ENCODE measurements at places on chromosomes 6 and 20. TPM values are rescaled to one million over a fixed set of nuclear protein-coding genes. Genes with fewer than 3 reads are reported as not detected.

GRCh38 chr6:43376551-43376981, 7.1 kb upstream of the ZNF318 start:
- no peak for DNase-seq

GRCh38 chr6:96157018-96157565, 141.3 kb downstream of the FUT9 start:
- DNase-seq: no peak

GRCh38 chr6:117272032-117272866, 6.9 kb downstream of the VGLL2 start:
- no peak for DNase-seq

- no peak for DNase-seq
Observed at GRCh38 chr6:95325916-95326315, 251.4 kb upstream of the MANEA start.

The C20orf204 gene
- 1.2 TPM for total RNA-seq

- DNase-seq: no peak
Observed at GRCh38 chr6:150539568-150539967, 60.1 kb upstream of the PLEKHG1 start.

The HEY2 gene
- total RNA-seq: 0.62 TPM

- no peak for DNase-seq
Observed at GRCh38 chr6:122289762-122290539, 109.5 kb upstream of the HSF2 start.

- no peak for DNase-seq
Observed at GRCh38 chr6:143963158-143963919, 44.7 kb downstream of the PLAGL1 start.

- no peak for DNase-seq
Observed at GRCh38 chr20:2889209-2889608, 15.9 kb downstream of the PTPRA start.

- DNase-seq: no peak
Observed at GRCh38 chr6:44514576-44515193, 127.2 kb downstream of the CDC5L start.

DNA sequence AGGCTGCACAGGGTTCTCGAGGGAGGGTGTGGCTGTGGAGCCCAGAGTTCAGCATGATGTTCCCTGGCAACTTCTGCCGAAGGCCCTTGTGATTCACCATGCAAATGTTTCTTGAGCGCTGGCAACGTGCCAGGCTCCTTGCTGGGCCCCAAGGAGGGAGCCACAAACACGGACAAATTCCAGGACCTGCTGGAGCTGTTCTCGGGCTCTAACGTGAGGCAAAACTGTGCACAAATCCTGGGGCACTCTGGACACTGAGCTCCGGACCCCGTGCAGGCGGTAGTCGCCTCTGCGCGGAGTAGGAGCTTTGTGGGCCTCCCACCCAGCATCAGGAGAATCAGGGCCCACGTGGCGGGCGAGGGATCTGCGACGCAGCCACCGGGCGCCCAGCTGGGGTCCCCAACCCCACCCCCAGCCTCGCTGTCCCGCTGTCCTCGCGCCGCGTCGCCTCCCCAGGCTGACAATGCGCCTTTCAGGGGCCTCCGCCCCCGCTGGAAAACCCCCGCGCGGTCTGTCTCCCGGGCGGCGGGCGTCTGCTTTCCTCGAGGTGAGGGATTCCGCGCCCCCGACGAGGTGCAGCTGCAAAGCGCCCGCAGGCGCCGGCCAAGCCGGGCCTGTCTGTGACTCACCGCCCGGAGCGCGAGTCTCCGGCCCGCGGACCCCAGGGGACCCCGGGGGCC, 31.7 kb upstream of the SCUBE3 start:
- no peak for DNase-seq

- no peak for DNase-seq
Observed at GRCh38 chr6:11738661-11739375, 39.8 kb downstream of the ADTRP start.

The MRPL18 gene
- 44.5 TPM for total RNA-seq

- no peak for DNase-seq
Observed at GRCh38 chr6:43009124-43009523, 4.6 kb downstream of the MEA1 start.

DNA sequence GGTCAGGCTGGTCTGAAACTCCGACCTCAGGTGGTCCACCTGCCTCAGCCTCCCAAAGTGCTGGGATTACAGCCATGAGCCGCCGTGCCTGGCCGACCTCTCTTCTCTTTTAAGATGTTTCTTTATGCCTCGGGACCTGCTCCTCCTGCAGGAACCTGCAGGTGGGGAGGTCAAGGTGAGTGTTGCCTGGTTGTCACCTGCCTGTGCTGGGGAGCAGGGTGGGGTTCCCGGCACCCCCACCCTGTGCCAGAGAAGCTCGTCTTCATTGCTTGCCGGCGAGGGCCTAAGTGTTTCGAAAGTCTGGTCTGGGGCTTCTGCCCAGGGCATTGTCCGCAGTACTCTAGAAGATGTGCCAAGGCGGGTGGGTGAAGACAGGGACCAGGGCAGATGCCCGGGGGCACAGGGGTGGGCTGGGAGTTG, 36.0 kb downstream of the SYNJ2 start:
- no peak for DNase-seq

- DNase-seq: no peak
Observed at GRCh38 chr20:52540509-52540908, 348.9 kb upstream of the ZFP64 start.

The RPS10 gene
- total RNA-seq: 1,021 TPM

DNA sequence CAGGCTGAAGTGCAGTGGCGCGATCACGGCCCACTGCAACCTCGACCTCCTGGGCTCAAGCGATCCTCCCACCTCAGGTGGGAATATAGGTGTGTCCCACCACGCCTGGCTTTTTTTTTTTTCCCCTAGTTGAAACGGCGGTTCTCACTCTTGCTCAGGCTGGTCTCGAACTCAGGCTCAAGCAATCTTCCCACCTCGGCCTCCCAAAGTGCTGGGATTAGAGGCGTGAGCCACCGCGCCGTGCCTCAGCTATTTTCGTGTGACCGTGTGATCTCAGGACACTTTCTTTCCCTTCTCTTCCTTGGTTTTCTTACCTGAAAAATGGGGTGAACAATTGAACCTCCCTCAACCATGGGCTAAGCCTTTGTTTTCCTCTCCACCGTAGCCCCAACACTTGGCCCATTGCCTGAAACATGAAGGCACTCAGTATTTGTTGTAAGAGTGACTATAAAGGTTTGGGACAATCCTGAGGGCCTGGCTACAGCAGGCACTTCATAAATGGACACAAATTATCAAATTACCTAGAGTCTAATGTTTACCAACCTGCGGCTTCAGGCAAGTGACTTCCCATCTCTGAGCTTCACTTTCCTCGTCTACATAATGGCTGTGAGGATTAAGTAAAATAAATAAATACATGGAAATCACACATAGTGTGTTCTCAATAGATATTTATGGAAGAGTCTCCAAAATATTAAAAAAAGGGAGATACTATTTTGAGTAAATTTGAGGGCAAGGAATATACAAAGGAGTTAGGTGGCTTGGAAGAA, 31.4 kb upstream of the ID1 start:
- DNase-seq: no peak

DNA sequence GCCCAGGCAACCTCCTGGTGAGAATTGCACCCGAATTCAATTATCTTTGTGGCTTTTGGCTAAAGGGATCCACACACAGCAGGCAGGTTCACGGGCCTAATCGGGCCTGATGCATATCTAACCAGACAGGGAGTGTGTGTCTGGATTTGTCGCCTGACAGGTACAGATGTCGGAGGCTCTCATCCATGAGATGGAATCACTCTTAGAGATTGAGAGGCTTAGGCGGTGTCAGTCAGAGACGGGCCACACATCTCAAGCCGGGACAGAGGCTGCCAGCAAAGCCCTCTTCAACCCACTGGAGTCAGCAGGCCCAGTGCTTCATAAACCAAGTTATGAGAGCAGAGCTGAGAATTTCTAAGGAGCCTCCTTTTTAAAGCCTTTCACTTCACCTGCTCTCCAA, 247.0 kb downstream of the LRFN2 start:
- no peak for DNase-seq

- no peak for DNase-seq
Observed at GRCh38 chr6:111399626-111400025, 83.4 kb downstream of the REV3L start.

- peak; percentile 27 for DNase-seq
Observed at GRCh38 chr6:43263314-43264178, 20.3 kb downstream of the TTBK1 start.

The ISM1 gene
- total RNA-seq: 1.6 TPM

DNA sequence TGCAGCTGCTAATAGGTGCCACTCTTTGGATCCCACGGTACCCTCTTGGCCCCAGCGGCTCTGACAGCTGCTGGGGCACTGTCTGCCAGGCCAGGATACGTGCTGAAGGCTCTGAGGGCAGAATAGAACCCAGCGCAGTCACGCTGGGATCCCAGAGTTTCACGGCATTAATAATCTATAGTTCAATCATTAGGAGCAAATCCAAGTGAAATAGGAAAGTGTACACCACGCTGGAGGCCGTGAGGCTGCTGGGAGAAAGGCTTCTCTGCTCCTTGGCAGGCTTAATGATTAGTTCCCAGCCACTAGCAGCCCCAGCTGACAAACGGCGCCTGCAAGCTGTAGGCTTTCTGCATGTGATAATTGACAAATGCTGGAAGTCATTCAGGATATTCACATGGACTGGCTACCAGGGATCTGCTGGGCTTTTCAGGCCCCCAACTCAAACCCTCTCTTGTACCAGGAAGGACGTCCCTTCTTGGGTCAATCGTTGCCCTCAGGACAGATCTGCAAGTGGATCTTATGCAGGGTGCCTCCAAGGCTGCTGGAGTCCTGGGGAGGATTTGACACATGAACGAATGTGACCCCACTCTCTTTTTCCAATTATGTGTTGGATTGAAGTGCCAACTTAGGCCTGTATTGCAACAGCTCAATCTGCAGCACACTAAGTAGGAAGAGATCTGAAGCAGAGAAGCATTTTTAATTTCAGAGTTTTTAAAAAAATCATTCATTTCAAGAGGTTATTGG, 50.1 kb upstream of the INSM1 start:
- DNase-seq: no peak

DNA sequence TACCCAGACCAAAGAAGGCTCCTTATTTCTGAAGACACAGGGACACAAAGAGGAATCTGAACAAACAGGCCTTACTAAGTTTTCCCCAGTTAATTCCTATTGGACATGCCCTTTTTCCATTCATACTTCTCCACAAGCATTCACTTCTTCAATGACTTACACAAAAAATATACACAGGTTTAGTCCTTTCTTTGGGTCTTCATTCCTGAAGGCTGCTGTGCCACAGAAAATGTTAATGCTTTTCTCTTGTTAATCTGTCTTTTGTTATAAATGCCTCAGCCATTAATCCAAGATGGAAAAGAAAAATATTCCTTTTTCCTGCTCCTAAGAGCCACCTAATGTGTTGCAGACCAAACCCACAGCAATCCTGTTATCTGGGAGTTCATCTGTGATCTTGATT, 71.2 kb downstream of the QRSL1 start:
- DNase-seq: no peak

GRCh38 chr6:141562186-141562811, 570.4 kb upstream of the GJE1 start:
- peak; percentile 7 for DNase-seq

GRCh38 chr6:30198166-30199084, 14.8 kb downstream of the TRIM26 start:
- DNase-seq: no peak

The BPIFB2 gene
- 0.31 TPM for total RNA-seq

DNA sequence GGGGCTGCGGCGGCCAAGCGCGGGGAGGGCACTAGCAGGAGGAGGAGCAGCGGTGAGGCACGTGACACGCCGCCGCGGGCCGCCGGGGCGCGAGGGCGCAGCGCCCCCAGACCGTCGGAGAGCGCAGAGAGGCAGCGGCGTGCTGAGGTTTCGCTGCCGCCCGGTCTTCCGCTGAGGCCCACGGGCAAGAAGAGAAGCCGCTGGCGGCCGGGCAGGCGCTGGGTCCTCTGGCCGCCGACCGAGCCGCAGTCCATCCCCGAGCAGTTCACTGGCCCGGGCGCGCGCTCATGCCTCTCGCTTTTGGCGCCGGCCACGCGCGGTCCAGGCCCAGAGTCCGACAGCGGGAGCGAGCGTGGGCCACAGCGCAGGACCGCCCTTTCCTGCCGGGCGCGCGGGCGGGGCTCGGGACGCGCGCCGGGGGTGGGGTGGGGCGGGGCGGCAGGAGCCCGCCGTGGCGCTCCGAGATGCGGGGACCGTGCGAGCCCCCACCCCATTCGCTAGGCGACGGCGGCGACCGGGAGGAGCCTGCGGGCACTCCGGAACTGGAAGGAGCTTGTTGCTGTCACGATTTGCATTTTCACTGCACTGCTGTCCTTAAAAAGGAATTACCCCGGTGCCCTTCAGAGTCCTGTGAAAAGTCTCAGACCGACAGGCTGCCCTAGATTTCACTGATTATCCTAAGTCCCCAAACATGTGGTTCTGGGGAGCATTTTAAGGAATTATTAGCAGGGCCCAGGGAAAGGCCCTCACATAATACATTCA, at the start of gene MCUR1:
Gene MCUR1 (minus strand): TSS at position 382 of the 762 bp plus-strand sequence. CDS start 128 bp downstream, at position 254.
- DNase-seq: peak; percentile 83

The PDE10A gene
- 62.7 TPM for total RNA-seq

DNA sequence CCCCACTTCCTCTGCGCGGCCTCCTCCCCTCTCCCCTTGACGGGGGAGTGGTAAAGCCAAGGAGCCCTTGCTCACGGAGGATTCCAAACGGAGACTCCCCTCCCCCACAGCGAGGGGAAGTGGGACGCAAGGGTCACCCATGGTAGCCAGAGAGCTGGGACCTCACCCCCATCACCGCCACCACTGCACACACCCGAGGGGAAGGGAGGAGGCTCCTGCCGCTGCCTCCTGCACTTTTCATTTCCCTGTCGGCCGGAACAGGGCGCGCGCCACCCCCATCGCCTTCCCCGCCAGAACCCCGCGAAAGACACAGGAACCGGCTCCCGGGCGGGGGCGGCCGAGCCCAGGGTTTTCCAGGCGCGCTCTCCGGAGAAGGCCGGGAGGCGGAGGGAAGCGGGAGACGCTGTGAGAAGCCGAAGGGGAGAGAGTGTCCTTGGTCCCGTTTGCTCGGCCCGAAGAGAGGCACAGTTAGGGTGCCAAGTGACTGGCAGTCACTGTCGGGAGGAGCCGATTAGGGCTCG, 789 bp downstream of the CCND3 start:
- peak; percentile 58 for DNase-seq

The GNAS-AS1 gene
- 0.94 TPM for total RNA-seq

- no peak for DNase-seq
Observed at GRCh38 chr6:18259675-18260447, 4.5 kb downstream of the DEK start.

DNA sequence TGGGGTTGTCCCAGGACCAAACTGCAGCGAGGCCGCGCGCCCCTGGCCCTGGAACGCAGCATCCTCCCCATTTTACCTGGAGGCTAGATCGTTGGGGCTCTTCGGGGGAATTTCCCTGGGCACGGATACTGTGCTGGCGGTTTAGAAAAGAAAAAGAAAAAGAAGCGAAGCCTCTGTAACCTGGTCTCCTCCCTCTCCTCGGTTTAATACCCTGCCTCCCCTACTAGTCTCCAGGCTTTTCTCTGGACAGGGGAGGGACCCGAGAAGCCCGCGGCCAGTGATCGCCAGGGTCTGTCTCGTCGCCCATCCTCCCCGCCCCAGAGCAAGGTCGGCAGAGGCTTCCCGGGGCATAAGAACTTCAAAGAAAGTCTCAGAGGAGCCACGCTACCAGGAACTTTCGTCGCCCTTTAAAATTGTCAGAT, 6.1 kb upstream of the LAMP5 start:
- DNase-seq: no peak

- DNase-seq: peak; percentile 59
Observed at GRCh38 chr6:24910961-24911725, 24.6 kb downstream of the RIPOR2 start.

The CHRNA4 gene
- total RNA-seq: 7.8 TPM

- DNase-seq: no peak
Observed at GRCh38 chr6:125169058-125169457, 15.5 kb downstream of the TPD52L1 start.

The SIRPD gene
- not detected for total RNA-seq

GRCh38 chr6:33771146-33772081, 17.5 kb downstream of the LEMD2 start:
- peak; percentile 49 for DNase-seq
